Cardiac ventricle fibroblast (primary cell): ENCODE measurements at places on chromosomes 4 and X. TPM values are rescaled to one million over a fixed set of nuclear protein-coding genes. Genes with fewer than 3 reads are reported as not detected.

CCDC158 gene
- 0.05 and 0.06 TPM in 2 replicates for total RNA-seq

IL3RA gene
- total RNA-seq: 2.8 TPM in 1 of 2 replicates, not detected in the other

RHOXF1 gene
- total RNA-seq: not detected in 2 replicates

PTPN13 gene
- 11.2 and 14.3 TPM in 2 replicates for total RNA-seq

PARM1 gene
- 1.8 and 2.0 TPM in 2 replicates for total RNA-seq

PABPC4L gene
- total RNA-seq: 0.50 and 0.88 TPM in 2 replicates

C4orf51 gene
- not detected in 2 replicates for total RNA-seq

PRKG2 gene
- 3.4 and 4.1 TPM in 2 replicates for total RNA-seq

SYTL5 gene
- total RNA-seq: 0.05 TPM in 1 of 2 replicates, not detected in the other

ARHGAP6 gene
- 53.2 and 58.0 TPM in 2 replicates for total RNA-seq

DAPP1 gene
- total RNA-seq: not detected in 2 replicates

AMTN gene
- not detected in 2 replicates for total RNA-seq

GLUD2 gene
- total RNA-seq: 7.3 and 8.2 TPM in 2 replicates

GLRB gene
- 0.78 and 1.7 TPM in 2 replicates for total RNA-seq

HGFAC gene
- total RNA-seq: 0.06 TPM in 1 of 2 replicates, not detected in the other

CXCL6 gene
- 68.1 and 87.1 TPM in 2 replicates for total RNA-seq

KLF8 gene
- 2.2 and 2.4 TPM in 2 replicates for total RNA-seq

PDE5A gene
- 7.3 and 8.2 TPM in 2 replicates for total RNA-seq

PNMA5 gene
- total RNA-seq: not detected in 2 replicates

DUSP21 gene
- not detected in 2 replicates for total RNA-seq

SUPT20HL2 gene
- not detected in 2 replicates for total RNA-seq

SULT1B1 gene
- 0.05 TPM in 1 of 2 replicates, not detected in the other for total RNA-seq

TBC1D8B gene
- total RNA-seq: 9.2 and 10.0 TPM in 2 replicates

ZCCHC12 gene
- not detected in 2 replicates for total RNA-seq

SPACA5 gene
- not detected in 2 replicates for total RNA-seq
